ENCODE measurements at places on chromosomes 4 and X.

DNA sequence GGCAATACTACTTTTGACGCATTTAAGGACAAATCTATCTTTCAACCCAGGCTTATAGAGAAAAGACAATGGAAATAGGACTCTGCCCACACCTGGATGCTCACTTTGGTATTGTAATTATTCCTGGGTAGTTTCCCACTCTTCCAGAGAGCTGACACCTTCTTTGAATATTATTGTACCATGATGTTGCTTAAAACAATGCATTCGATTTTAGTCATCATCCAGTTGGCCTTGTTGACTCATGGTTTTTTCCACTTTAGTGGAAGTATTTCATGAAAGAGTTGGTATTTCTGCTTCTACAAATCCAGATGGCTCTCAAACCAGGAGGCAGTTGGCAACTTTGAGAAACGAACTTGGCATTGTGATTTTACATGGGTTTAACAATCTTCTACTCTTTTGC lies 124.2 kb downstream of the ENOX2 start:
- DNase-seq = no peak

DNA sequence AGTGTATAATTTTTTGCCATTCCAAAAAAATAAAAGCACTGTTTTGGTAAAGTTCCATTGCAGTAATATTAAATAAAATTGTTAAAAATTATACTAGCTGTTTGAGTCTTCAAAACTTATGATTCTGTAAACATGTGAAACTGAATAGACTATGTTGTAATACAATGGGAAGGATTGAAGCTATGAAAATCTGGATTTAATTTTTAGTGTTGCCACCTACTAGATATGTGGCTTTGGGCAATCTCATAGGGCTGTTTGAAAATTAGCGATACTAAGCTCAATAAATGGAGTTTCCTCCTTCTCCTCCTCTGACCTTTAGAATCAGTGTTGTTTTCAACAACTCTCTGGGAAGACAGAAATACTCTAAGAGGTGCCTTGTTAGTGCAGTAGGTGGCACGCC lies 4.5 kb downstream of the PGRMC2 start:
- no peak for DNase-seq

DNA sequence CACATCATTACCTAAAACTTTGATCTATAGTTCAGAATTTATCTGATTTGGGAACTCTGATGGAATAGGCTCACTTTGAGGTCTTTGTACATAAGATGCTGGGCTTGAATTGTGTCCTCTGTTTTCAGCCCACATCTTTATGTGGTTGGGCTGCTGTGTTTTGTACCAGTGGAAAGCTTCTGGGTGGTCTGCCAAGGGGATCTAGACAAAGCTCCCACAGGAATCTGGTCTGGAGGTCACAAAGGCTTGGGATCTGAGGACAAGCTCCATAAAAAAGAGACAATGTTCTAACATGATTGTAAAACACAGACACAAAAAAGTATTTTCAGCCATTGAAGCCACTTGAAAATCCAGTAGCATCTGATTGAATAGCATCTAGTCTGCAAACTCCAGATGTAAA lies 393.5 kb upstream of the PITX2 start:
- DNase-seq = no peak

- DNase-seq = no peak
Observed at GRCh38 chr4:146278986-146279385, 64.6 kb downstream of the REELD1 start.

GRCh38 chr4:30605616-30606190 lies 114.5 kb upstream of the PCDH7 start:
- no peak for DNase-seq

- DNase-seq = no peak
Observed at GRCh38 chr4:87092389-87093141, 127.9 kb downstream of the KLHL8 start.

- no peak for DNase-seq
Observed at GRCh38 chr4:173218411-173219125, 50.0 kb downstream of the GALNT7 start.

- DNase-seq = peak; percentile 15
Observed at GRCh38 chrX:14039344-14039743, 9.7 kb upstream of the GEMIN8 start.

DNA sequence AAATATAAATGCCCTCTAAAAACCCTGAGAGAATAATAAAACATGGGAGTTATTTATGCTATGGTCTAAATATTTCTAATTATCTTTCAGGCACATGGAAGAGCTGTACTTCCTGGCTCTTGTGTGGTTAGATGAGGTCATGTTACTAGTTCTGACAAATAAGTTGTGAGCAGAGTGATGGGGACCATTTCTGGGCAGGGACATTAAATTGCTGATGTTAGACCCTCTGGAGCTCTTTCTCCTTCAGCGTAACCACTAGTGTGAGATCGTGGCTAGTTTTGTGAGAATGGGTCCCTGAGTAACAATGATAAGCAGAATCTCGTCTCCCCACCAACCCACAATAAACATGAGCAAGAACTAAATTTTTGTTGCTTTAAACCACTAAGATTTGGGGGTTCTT lies 108.0 kb downstream of the MAML3 start:
- DNase-seq = no peak

DNA sequence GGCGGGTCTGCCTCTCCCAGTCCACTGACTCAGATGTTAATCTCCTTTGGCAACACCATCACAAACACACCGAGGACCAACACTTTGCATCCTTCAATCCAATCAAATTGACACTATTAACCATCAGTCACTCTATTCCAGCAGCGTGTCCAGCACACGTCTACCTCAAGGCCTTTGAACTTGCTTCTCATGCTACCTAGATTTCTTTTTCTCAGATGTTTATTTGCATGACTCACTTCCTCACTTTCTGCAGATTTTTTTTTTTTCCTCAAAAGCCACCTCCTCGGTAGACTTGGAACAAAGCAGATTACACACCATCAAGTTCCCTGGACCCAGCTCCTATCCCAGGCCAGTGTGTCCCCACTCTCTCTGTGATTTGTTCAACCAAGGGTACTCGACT lies 49.5 kb downstream of the SUPT20HL2 start:
- DNase-seq = no peak

- DNase-seq = peak; percentile 26
Observed at GRCh38 chr4:108030332-108030731, 40.6 kb downstream of the HADH start.

DNA sequence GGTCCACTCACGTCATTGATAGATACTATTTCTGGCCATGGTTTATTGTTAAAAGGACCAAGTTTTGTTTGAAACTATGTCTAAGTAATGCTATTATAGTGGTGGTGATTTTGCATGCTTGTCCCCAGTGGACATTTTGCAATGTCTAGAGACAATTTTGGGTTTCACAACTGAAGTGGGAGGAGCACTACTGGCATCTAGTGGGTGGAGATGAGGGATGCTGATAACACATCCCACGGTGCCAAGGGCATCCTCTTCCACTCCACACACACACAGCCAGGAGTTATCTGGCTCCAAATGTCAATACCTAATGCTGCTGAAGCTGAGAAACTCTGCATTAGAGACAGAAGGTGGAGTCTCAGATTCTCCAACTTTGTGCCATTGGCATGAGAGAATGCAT lies 131.2 kb downstream of the FRMPD4 start:
- no peak for DNase-seq

- no peak for DNase-seq
Observed at GRCh38 chr4:165440415-165441158, 61.8 kb downstream of the CPE start.

DNA sequence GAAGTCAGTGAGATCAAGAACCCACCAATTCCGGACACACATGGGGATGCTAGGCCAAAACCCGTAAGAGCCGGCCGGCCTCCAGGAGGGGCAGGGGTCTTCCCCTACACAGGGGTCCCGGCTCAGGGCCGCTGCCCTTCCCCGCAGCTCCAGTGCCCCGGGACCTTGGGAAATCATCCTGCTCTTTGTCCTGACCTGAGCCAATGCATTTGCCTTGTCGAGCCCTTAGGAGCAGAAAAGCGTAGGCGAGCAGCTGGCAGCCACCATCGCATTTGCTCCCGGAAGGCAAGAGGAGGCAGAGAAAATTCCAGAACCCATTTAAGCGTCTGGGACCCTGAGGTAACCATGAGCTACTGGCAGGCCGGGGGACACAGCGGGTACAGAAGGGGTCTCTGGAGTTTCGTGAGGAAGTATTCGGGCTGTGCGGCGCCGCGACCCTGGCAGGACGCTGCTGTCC lies 7.4 kb upstream of the TNIP2 start:
- no peak for DNase-seq

- no peak for DNase-seq
Observed at GRCh38 chrX:136589966-136590365, 58.0 kb downstream of the VGLL1 start.

GRCh38 chrX:133189195-133189594 lies 29.0 kb downstream of the TFDP3 start:
- no peak for DNase-seq

GRCh38 chr4:110287130-110287529 lies 88.7 kb upstream of the ELOVL6 start:
- DNase-seq = no peak

DNA sequence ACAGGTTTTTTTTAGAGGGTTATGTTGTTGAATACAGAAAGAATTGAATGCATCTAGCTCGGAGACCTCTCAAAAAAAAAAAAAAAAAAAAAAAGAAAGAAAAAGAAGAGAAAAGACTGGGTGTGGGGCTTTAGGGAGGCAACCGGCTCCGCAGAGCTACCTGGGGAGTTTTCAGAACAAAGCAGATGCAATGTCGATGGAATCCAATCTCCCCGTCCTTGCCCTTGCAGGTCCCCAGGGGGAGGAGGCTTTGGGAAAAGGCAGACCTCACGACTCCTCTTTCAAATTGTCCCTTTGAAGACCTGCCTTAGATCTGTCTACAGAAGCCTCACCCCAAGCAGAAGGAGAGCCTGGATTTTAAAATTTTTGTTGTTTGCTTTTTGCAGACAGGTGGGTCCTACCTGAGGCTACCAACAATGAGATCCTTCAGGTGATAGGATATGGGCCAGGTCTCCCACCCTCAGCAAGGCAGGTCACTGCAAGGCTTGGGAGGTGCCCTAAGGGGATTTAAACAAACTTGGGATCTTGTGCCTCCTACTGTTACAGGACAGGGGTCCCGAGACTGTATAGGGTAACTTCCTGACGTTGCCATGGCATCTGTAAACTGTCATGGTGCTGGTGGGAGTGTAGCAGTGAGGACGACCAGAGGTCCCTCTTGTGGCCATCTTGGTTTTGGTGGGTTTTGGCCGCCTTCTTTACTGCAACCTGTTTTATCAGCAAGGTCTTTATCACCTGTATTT lies 75.2 kb upstream of the PRKX start:
- DNase-seq = no peak

DNA sequence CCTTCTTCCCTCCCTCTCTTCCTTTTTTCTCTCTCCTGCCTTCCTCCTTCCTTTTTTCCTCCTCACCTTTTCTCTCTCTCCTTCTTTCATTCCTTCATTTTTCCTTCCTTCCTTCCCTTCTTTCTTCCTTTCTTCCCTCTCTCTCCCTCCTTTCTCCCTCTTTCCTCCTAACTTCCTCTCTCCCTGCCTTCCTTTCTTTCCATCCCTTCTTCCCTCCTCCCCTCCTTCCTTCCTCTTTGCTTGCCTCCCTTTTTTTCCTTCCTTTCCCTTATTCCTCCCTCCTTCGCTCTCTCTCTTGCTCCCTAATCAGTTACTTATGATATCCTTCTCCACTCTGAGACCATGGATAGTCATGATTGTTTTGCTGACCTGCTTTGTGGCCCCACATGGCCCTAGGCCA lies 56.7 kb upstream of the PUDP start:
- no peak for DNase-seq

DNA sequence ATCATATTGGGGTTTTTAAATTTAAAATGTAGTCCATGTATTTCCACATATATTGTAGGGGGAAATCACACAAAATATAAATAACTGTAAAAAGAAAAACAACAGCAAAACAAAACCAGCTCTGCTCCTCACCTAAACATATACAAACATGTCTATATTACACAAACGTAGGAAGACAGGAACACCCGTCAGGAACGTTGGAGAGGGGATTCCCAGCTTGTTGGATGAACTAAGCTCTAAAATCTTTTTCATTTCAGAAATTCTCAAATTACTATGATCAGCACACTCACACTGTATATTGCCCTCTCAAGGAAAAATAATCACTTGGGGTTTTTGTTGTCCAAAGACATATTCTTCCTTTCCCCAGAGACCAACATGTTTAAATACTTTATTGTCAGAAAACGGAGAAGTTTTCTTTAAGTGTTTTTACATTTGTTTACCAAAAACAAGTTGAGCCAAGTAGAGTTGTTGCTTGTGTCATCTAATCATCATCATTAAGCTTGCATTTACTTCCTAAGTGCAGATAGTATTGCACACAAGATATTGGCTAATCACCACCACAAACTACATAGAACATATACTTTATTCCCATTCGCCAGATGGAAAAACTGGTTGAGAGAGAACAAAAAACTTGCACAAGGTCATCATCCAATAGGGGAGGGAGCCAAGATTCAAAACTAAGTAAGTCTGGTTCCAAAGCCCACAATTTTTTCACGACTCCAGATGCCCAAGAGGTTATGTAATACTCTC lies 2.4 kb upstream of the TLR10 start:
- no peak for DNase-seq

GRCh38 chr4:99457676-99458075 lies 22.5 kb upstream of the ADH7 start:
- no peak for DNase-seq

DNA sequence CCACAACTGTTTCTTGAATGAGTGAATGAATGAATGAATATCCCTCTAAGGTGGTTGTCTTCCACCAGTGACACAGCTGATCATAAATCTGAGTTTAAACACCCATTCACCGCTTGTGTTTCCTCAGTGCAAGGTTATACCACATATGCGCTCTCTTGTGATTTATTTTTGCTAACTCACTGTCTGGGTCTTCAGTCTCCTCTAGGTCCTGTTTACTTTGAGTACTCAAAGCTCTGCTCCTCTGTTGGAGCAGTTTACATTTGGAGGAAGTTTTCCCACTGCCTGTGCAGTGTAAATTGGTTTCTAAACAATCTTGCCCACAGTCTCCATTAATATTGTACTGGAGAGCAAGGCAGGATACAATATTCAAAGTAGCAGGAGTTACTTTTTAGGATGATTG lies 212.6 kb upstream of the JADE1 start:
- DNase-seq = no peak

- no peak for DNase-seq
Observed at GRCh38 chr4:6962211-6963041, 52.8 kb downstream of the TBC1D14 start.

DNA sequence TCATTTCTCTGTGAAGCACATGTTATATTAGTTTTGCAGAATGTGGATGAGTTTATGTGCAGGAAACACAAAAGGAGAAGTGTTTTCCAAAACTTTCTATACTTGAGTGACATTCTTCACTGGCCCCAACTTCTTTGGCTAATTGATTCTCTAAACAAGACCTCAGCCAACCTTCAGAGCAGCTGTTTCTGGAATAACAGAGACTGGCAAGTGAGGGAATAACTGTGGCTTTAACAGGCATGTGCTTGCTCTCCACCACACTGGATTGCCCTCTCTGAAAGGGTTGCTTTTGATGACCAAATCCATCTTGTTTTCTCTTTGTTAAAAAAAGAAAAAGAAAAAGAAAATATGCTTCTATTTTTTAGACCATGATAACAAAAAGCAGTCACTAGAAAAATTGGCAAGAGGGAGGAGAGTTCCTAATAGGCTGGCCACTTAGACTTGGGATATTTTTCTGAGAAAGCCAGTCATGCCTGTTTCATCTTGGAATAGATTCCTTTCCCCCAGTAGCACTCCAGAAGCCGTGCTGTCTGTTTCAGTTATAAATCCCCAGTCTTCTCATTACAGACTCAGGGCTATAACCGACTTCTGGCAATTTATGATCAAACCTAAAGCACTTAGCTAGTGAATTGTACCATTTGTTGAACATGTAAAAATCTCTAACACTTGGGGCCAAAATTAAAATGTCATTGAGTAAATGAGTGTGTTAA lies 295.0 kb upstream of the NR3C2 start:
- DNase-seq = no peak
